ENCODE measurements at places on chromosomes 3 and 15.

GRCh38 chr3:183050706-183051105, 48.6 kb downstream of the MCCC1 start:
- no peak for DNase-seq

GRCh38 chr3:3615533-3615932, 183.7 kb upstream of the LRRN1 start:
- DNase-seq, result no peak

- DNase-seq, result no peak
Observed at GRCh38 chr15:96147267-96147666, 183.2 kb upstream of the NR2F2 start.

GRCh38 chr15:101305820-101306255, 10.8 kb upstream of the SNRPA1 start:
- DNase-seq, result no peak

- DNase-seq, result no peak
Observed at GRCh38 chr3:59877263-59878037, 827.6 kb upstream of the CFAP20DC start.

- DNase-seq, result no peak
Observed at GRCh38 chr3:100500320-100500880, 8.0 kb downstream of the TMEM45A start.

DNA sequence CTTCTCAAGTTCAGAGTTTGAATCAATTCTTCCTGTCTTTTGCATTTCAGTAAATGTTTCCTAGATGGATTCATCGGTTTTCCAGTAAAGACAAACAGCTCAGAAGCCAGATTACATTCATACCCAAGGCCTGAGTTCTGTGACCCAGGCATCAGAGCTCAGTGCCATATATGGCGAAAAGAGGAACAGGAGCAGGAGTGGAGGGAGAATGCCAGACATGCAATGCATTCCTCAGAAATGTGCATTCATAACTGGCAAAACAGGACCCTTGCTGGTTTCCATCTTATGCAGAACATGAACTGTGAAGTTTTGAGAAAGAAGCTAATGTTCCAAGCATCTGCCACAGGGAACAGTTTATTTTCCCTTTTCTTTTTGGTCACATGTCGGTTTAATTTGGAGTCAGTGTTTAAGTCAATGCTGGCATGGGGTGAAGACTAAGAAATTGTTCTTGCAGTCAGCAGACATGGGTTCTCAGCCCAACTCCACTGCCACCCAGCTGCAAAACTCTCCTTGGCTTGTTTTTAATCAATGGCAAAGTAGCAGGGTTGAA, 116.5 kb downstream of the LPP start:
- no peak for DNase-seq

DNA sequence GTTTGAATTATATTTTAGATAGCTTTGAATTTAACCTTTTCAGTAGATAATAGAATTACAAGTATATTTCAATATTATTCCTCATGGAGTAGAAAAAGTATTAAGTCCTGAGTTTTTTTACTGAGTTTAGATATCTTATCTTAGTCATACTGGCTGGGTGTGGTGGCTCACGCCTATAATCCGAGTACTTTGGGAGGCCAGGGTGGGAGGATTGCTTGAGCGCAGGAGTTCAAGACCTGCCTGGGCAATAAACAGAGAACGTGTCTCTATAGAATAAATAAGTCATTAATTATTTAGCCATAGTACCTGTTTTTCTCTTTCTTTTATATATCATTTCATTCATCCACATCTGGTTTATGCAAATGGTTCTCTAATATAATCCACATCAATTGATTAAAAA, 9.9 kb downstream of the RAP2B start:
- no peak for DNase-seq

Measured in substantia nigra (tissue), 51 donors.